CD4-positive, alpha-beta T cell treated with Interleukin-6 for 4 hours (primary cell): ENCODE measurements at places on chromosomes 16 and 17.
A peak's percentile ranks its signal among the peaks of the same experiment; 100 is the strongest.

GRCh38 chr16:15403392-15403995 lies 7.9 kb downstream of the MPV17L start:
- DNase-seq: no peak

DNA sequence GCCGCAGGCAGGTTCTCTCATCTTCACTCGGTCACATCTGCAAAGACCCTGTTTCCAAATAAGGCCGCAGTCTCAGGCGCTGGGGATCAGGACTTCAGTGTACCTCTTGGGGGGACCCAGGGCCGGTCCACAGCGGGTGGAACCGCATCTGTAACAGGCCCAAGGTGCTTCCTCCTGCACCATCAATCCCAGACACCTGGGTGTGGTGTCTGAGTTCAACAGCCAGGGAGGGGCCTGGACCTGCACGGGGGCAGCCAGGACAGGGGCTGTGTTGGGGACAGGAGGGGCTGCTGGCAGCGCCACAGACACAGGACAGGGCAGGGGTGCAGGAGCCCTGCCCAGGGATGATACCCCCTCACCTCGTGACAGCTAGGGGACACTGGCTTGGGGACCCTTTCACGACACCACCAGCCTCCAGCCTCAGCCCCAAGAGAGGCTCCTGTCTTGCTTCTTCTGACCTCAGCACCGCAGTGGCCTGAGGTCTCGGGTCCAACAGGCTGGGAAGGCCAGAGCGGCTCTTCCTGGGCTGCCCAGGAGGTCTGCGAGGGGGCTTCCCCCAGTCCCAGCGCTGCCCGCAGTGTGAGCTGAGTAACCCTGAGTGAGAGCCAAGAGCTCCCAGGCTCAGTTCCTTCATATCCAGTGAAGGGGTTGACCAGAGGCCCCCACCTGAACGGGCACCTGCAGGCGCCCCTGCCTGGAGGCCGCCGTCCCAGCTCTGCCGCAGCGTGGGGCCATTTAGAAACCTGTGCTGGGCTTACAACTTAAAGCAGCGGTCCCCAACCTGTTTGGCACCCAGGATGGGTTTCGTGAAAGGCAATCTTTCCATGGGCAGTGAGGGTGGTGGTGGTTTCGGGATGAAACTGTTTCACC lies 30.7 kb upstream of the BAHCC1 start:
- no peak for DNase-seq

DNA sequence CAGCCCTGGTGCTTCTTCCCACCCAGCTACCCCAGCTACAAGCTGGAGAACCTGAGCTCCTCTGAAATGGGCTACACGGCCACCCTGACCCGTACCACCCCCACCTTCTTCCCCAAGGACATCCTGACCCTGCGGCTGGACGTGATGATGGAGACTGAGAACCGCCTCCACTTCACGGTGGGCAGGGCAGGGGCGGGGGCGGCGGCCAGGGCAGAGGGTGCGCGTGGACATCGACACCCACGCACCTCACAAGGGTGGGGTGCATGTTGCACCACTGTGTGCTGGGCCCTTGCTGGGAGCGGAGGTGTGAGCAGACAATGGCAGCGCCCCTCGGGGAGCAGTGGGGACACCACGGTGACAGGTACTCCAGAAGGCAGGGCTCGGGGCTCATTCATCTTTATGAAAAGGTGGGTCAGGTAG lies 3.6 kb downstream of the GAA start:
- DNase-seq: no peak

DNA sequence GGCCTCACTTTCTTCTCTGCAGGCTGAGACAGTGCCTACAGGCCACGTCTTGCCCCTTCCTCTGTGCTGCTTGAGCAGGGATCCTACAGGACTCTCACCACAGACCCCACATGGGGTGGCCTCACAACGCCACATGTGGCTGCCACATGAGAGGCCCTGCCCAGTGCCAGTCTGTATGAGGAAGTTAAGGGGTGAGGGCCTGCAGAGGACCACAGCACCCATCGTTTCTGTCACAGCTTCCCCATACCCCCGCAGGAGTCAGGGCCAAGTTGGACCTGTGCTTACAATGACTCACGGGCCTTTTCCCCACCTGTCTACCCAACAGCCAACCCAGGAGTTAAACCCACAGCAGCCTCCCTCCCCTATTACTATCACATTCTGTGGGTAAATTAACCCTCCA lies 2.9 kb upstream of the GSDMB start:
- DNase-seq: peak; percentile 24

GRCh38 chr16:86823125-86823524 lies 244.8 kb downstream of the FOXL1 start:
- DNase-seq: no peak

DNA sequence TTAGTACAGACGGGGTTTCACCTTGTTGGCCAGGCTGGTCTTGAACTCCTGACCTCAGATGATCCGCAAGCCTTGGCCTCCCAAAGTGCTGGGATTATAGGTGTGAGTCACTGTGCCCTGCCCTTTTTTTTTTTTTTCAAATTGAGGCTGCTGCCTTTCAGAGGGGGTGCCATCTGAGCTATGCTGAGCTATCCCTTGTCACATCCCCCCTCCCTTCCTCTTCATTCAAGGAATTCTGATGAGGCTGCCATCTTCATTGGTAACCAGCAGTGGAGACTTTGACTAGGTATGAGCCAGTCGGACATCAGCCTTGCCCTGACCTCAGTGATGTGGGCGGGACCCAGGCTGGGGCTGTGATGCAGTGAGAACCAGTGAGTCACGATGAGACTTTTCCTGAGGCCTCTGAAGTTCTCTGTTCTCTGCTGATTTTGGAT lies 24.4 kb upstream of the GPT2 start:
- DNase-seq: no peak

DNA sequence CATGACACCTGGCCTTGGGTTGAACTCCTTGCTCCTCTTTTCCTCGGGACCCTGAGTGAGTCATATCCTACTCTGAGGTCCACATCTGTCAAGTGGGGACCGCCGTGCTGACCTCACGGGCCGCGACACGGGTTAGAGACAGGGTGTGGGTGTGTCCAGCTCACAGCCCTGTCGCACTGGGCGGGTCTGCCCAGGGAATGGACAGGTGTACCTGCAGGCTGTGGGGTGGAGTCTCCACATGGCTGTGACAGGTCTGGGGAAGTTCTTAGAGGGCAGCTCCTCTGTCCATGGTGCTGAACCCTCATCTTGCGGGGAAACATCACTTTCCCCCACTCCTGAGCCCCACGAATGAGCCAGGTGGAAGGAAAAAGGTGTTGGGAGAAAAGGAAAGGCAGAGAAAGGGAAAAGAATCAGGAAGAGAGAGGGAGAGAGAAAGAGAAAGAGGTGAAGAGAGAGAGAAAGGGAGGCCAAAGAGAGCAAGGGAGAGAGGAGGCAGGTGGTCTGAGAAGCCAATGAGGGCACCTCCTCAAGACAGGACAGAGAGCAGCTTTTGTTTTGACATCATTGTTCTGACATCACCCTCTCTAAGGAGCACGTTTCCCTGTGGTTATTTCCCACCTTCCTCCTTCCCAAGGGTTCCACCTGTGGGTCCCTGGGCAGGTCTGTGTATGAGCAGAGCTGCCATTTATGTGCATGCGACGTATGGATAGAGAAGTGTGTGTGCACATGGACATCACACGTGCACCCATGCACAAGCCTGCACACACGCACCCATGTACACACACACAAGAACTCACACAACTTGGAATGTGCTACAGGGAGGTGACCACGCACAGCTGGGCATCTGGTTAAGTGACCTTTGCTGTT lies 32.6 kb upstream of the CBFA2T3 start:
- peak; percentile 47 for DNase-seq

GRCh38 chr17:75542728-75543336 lies 17.3 kb downstream of the LLGL2 start:
- no peak for DNase-seq

DNA sequence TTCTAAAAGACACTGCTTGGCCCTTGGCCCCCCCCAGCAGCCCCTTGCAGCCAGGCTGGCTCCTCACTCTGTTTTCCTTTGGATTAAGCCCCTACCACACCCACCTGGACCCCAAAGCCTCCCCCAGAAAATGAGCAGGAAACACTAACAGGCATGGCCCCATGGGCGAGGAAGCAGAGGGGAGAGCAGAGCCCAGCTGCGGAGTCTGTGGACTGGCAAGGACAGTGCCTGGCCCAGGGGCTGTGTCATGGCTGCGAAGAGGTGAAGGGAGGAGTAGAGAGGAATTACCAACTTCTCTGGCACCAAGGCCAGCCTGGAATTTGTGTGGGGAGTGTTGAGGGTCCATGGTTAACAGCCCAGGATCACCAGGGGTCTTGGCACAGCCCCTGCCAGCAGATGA lies 47.4 kb downstream of the MRC2 start:
- no peak for DNase-seq

DNA sequence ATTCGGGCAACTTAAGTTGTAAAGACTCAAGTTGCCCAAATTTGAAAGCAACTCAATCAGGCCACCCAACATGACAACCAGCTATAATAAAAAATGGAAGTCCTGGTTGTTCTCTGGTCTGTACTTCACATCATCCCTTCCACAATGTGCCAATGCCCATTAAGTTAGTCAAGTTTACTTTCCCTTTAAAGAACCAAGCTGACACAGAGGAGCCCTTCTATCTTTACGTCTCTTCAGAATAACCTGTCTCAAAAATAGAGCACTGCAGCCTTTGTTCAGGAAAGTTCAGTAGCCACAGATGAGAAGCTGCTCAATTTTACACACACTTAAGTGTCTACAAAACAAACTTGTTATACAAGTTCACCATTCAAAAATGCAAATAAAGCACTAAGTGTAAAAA lies 75.1 kb upstream of the C17orf78 start:
- no peak for DNase-seq

GRCh38 chr16:68786685-68787418 lies 49.8 kb downstream of the CDH1 start:
- no peak for DNase-seq

GRCh38 chr17:81090361-81091136 lies 55.6 kb downstream of the BAIAP2 start:
- peak; percentile 38 for DNase-seq

DNA sequence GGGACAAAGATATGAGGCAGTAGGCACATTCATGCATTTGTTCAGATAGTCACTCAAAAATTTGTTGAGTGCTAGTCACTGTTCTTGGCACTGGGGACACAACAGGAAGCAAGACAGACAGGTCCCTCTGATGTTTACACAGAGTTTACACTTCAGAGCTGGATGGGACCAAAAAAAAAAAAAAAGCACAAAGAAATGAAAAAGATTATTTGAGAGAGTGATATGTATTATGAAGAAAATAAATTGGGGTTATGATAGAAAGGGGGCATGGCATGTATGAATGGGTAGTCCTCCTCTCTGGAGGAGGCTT lies 3.5 kb upstream of the YPEL2 start:
- peak; percentile 54 for DNase-seq

DNA sequence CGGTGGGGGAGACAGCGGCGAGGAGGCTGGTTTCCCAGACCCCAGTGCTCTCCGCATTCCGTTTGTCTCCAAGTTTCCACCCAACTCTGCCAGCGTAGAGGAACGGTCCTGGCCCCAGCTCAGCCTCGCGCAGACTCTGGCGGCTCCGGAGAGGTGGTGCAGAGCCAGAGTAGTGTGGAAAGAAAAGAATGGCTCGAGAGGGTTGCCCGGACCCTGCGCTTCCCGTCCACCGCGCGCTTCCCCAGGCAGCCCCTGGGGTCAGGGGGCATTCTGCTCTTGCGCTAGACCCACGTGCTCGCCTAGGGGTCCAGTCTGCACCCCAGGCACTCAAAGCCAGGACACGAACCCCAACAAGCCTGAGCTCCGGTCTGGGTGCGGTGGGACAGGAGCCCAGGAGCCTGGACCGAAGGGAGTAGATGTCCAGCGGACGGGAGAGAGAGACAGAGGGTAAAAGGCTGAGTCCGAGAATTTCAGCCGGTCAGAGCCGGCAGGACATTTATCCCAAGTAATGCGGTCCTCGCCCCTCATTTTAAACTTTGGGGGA lies 3.8 kb downstream of the PMP22 start:
- no peak for DNase-seq

GRCh38 chr16:11609474-11610120 lies 22.9 kb upstream of the LITAF start:
- no peak for DNase-seq

- no peak for DNase-seq
These were observed 8.9 kb upstream of the GSE1 start for GRCh38 chr16:85604145-85604705.

- no peak for DNase-seq
These were observed 3.6 kb upstream of the ALOX12B start for GRCh38 chr17:8091033-8091687.

DNA sequence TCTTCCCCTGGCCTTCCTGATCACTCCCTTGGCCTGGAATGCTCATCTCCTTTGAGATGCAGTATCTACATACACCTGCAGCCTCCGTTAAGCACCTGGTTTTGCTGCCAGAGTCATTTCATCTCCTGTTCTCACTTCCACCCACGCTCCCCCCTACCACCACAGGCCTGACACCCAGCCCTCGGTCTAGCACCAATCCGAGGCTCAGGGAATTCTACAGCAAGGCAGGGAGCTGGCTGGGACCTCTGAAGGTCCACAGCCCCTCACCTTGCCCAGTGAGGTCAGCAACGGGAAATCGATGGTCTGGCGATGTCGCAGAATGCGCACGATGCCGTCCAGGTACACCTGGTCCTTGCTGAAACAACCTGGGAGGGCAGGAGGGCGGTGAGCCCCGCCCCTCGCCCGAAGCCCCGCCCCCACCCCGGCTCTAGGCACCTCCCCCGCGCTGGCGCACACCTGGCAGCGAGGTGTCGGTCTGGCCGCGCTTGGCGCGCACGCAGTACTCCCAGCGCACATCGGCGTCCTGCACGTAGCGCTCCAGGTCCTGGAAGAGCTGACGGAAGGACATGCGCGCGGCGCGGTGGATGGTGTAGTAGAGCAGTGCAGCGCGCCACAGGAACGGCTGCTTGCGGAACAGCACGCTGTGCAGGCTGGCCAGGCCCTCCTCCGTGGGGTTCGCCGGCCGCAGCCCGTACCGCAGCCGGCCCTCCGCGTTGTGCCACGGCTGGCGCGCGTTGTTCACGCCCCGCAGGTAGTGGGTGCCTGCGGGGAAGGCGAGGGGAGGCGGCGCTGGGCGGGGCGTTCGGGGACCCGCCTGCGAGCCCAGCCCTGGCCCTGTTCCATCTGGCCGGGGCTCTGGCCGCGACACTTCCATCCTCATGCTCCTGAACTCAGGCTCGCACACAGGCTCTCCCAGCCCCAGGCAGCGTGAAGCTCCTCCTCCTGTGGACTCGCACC lies 5.7 kb downstream of the MATCAP1 start:
- peak; percentile 73 for DNase-seq

GRCh38 chr16:30526137-30526822 lies at the start of gene ZNF768:
Gene ZNF768, minus strand, starts transcription at chr16:30526566. Its CDS starts 153 bp downstream, at chr16:30526413.
- DNase-seq: peak; percentile 36

DNA sequence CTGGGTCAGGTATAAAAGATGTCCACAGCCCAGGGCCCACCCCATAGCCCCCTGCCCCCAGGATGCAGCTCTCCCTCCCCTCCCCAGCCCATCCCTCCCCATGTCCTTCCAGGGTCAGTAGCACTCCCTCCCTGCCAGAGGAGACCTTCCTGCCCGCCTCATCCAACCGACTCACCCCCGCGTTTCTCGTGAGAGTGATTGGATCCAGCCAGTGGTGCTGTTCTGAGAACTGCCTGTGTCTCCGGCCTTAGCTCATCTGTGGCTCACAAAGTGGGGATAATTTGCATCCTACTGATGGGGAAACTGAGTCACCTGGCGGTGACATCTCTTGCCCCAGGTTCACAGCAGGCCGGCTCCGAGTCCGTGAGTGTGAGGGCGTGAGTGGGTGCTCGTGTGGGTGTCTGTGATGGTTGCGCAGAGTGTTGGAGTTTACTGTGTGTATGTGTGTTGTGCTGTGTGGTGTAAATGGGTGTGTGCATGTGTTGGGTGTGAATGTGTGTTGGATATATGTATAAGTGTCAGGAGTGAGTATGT lies 90.7 kb upstream of the GSE1 start:
- DNase-seq: no peak

- no peak for DNase-seq
These were observed 82.9 kb downstream of the ZNF778 start for GRCh38 chr16:89300311-89300975.

- no peak for DNase-seq
These were observed 147.9 kb upstream of the NOL11 start for GRCh38 chr17:67569873-67570272.
